Osteoblast (primary cell): ENCODE measurements at places on chromosomes 3 and 15.

GRCh38 chr15:65773386-65774111 lies 18.5 kb downstream of the DENND4A start:
- H3K27ac ChIP-seq, result no peak overlapping the region
- no peak overlapping the region for H3K4me3 ChIP-seq
- no peaks in the 10 kb centered on the region for H3K27me3 ChIP-seq
- no peak for DNase-seq
- no peaks in the 10 kb centered on the region for H3K36me3 ChIP-seq

GRCh38 chr15:78637776-78638435 lies 3.1 kb downstream of the CHRNB4 start:
- H3K27me3 ChIP-seq, result peaks cover 13% of the 10 kb centered on the region
- H3K4me1 ChIP-seq, result no peaks in the 10 kb centered on the region
- H3K4me3 ChIP-seq, result no peak overlapping the region
- H3K27ac ChIP-seq, result no peak overlapping the region
- no peaks in the 10 kb centered on the region for H3K36me3 ChIP-seq

DNA sequence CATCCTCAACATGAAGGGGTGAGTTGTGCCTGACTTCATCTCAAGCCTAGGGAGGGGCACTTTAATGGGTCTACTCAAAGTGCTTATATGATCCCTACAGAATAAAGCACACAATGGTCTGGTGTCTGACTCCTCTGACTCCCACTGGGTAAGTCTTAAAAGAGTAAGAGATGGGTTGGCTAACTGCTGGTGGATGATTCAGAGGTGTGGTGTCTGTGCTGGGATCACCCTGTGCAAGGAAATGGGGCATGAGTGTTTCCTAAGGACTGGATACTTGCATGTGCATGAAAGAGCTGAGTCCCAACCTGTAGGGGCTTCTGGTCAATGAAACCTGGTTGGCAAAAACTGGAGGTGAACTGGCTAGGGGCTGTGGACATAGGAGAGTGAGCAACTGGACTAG lies 158.8 kb downstream of the IL20RB start:
- H3K27ac ChIP-seq, result no peak overlapping the region
- no peaks in the 10 kb centered on the region for H3K36me3 ChIP-seq
- no peak for DNase-seq
- H3K4me3 ChIP-seq, result no peak overlapping the region

DNA sequence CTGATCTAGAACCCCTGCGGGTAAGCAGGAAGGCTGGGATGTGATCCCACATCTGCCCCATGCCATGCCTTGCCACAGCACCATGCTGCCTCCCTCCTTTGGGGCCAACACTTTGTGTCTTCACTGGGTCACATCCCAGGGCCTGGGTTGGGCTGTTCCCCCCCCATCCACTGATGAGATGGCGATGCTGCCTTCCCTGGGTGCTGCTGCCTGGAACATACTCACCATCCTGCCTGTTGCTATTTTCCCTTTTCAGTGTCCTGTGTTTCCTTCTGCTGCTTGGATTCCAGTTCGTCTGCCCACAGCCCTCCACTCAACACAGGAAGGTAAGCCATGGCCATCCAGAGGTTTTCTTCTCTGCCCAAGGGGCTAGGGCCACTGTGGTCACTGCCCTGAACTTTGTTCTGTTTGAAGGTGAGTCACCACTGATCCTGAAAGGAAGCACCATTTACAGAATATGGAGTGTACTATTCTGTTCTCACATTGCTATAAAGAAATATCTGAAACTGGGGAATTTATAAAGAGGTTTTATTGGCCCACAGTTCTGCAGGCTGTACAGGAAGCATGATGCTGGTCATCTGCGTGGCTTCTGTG lies 39.4 kb downstream of the THSD4 start:
- peaks cover 16% of the 10 kb centered on the region for H3K4me1 ChIP-seq
- no peak for DNase-seq
- no peak overlapping the region for H3K27ac ChIP-seq
- H3K36me3 ChIP-seq, result no peaks in the 10 kb centered on the region
- no peak overlapping the region for H3K4me3 ChIP-seq

GRCh38 chr3:152834776-152835600 lies at the start of gene P2RY1:
Gene P2RY1, plus strand, starts transcription at chr3:152835131. Its CDS starts 652 bp downstream, at chr3:152835783.
- DNase-seq, result peak; percentile 49
- H3K4me3 ChIP-seq, result peak within 1 kb of the TSS; percentile 66
- H3K27ac ChIP-seq, result no peak within 1 kb of the TSS
- peaks cover 45% of the 10 kb centered on the region for H3K27me3 ChIP-seq

DNA sequence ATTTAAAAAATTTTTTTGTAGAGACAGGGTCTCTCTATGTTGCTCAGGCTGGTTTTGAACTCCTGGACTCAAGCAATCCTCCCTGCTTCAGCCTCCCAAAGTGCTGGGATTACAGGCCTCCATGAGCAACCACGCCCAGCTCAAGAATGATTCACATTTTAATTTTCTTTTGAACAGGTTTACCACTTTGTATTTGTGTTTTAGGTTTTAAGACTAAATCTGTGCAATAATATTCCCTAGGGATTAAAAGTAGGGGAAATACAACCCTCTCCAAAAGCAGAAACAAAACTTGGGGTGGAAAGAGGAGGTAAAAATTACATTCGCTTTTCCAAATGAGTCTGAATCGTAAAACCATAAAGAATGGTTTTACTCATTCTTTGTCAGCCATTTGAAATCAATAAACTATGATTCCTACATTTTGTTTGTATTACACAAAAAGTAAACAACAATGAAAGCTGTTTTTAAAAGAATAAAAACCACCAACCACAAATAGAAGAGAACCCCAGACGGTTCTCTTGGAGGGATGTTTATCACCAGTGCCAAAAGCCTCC lies 37.8 kb downstream of the SLC24A1 start:
- DNase-seq, result no peak
- no peaks in the 10 kb centered on the region for H3K27me3 ChIP-seq
- no peak overlapping the region for H3K27ac ChIP-seq
- H3K4me3 ChIP-seq, result no peak overlapping the region
- H3K36me3 ChIP-seq, result peaks cover 13% of the 10 kb centered on the region

GRCh38 chr3:151843275-151843674 lies 29.4 kb downstream of the AADAC start:
- H3K36me3 ChIP-seq, result no peaks in the 10 kb centered on the region
- no peak overlapping the region for H3K27ac ChIP-seq
- peaks cover 5% of the 10 kb centered on the region for H3K4me1 ChIP-seq

DNA sequence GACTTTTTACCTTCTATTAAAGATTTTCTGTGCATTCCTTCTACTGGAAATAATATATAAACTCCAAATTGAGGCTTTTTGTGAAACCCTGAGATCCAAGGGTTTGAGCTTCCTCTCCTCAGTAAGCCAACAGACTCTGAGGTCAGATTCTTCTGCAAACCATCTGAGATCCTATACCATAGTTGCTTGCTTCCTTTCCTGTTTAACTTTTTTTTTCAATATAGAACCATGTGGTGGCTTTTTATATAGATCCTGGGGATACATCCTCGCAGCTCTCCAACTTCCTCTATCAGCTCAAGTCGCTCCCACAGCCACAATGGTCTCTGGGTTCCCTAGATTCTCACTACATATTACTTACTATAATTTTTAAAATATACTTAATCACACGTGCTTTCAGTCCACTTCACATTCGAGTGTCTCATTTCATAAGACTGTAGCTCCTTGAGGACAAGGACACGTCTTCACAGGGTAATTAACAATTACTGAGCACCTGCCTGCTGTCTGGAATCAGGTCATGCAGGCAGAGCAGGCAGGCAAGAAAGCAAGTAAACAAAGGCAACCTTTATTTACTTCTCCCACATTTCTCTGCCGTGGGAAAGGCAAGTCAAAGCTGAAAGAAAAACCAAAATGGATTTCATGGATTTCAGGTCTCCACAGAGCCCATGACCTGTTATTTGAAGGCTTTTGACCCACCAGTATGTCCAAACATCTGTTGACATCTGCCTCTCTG lies 941.5 kb downstream of the FHIT start:
- no peak overlapping the region for H3K27ac ChIP-seq
- no peaks in the 10 kb centered on the region for H3K36me3 ChIP-seq
- DNase-seq, result no peak
- no peaks in the 10 kb centered on the region for H3K4me1 ChIP-seq
- no peak overlapping the region for H3K4me3 ChIP-seq
